ENCODE measurements at places on chromosomes 1 and 21.
A peak's percentile ranks its signal among the peaks of the same experiment; 100 is the strongest.

DNA sequence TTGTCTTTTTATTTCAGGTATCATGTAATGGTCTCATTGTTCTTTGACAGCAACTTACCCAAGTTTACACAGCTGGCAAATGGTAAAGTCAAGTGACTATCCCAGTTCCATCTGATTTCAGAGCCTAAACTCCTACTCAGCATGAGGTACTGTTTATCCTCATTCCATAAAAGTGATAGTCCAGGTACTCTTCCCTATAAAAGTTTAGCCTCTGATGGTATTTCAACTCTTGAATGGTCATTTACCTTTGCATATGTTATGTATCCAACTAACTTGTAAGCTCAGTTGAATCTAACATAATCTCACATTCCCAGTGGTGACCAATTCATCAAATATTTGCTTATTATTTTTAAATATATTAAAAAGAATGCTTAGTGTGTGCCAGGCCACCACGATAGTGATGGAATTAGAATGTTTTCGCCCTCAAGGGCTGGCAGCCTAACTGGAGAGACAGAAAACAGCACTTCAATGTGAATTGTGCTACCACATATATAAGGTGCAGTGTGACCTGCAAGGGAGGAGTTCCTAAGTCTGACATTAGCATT lies 307.1 kb downstream of the CTH start:
- DNase-seq, result peak; percentile 43

DNA sequence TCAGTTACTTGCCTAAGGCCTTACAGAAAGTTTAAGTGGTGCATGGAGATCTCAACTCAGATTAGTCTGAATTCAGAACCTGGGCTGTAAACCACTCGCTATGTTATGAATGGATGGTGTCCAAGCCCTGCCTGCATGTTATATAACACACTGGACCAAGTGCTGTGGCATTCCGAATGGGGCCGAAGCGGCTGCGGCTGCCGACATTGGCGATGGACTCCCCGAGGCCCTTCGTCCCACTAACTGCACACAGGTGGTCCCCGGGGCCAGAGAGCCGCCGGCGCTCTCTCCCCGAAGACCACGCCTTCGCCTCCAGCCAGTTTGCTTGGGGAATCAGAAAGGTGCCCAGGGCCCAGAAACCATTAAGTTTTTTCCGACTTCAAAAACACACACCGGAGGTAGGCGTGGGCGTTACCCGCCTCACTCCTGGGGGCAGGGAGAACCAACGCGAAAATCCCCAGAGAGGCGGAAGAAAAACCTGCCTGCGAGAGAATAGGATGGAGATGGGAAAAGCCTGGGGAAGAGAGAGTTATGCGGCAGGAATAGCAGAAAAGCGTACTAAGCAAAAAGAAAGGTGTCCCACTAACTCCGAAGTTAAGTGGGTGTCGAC lies 579 bp upstream of the TENT5C start:
- peak; percentile 27 for DNase-seq

- DNase-seq, result no peak
Measured at GRCh38 chr1:231695439-231696255, 69.1 kb downstream of the DISC1 start.

DNA sequence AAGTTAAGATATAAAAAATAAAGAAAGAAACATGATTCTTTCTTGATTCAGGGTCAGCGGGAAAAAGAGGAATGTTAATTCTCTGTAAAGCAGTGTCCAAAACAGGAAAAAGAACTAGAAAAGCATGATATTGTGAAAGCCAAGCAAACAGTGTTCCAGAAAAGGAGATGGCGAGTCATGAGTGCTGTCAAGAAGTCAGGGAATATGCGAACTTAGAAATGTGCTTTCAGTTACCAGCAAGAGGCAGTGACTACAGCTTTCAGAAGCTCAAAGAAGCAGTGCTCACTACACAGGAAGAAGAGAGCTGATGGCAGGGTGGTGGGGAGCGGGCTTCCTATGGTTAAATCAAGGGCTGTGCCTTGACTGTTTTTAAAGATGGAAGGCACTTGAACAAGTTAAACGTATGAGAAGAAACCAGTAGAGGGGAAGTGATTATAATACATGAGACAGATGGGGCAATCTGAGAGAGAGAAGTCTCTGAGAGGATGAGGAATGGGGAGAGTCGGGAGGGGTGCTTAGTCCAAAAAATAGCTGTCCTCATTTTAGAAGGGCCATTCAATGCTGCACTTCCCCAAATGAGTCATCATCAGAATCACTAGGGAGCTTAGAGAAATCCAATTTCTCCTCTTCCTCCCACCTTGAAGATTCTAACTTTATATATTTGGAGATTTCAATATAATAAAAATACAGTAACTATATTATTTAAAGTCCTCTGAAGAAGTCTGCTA lies 90.4 kb downstream of the KCNK1 start:
- no peak for DNase-seq

- no peak for DNase-seq
Measured at GRCh38 chr1:24392604-24392946, 21.0 kb downstream of the STPG1 start.

DNA sequence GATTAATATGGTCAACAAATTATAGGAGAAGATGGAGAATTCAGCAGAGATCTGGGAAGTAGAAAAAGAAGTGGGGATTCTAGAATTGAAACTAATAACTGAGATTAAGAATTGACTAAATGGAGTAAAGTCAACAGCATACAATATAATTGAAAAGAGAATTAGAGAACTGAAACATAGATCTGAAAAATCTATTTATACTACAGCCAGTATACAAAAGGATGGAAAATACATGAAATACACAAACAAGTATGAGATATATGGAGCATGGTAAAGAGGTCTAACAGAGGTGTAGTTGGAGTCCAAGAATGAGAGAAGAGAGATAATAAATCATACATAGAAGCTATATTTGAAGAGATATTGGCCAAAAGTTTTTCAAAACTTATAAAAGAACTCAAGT lies 235.2 kb downstream of the FGGY start:
- DNase-seq, result no peak
